NCI-H1092 treated with DMSO at 0.1 percent for 48 hours (cell line): ENCODE measurements at places on chromosomes 3 and 15.
A peak's percentile ranks its signal among the peaks of the same experiment; 100 is the strongest.

- DNase-seq = peak; percentile 83
These were observed 18.2 kb downstream of the SENP8 start for GRCh38 chr15:72136170-72137051.

- DNase-seq = no peak
These were observed 77.5 kb downstream of the RAD18 start for GRCh38 chr3:8885536-8886316.

DNA sequence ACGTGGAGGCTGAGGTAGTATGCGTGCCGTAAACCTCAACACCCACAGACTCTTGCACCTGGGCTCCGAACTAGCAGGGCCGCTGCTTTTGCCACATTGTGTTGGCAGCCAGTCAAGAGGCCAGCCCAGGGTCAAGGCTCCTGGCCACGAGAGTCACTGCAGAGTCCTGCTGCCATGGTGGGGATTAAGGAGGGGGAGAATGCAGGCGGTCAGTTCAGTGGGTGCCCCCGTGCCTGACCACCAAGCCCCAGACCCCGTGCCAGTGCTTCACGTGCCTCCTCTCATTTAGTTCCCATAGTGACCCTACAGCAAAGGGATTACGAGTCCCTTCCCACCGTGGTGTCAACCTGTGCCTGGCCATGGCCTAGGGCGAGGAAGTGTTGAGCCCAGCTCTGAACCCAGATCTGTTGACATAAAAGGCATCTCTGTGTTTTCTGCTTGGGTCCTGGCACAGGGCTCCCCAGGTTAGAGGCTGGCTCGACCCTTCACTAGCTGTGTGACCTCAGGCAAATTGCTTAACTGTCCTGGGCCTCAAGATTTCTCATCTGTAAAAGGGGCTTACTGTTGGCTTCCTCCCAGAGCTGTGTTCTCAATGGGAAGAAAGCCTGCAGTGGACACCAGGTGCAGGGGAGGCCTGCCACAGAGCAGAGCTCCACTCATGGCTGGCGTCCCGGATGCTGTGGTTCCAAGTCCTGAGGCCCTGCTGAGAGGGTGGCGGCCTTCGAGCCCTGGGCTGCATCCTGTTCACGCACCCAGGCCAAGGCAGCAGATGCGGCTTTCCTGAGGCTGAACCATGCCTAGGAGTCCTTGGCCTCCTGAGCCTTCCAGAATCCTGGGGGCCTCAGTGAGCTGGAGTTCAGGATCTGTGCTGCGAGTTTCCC, 32.8 kb downstream of the FBLN2 start:
- no peak for DNase-seq

DNA sequence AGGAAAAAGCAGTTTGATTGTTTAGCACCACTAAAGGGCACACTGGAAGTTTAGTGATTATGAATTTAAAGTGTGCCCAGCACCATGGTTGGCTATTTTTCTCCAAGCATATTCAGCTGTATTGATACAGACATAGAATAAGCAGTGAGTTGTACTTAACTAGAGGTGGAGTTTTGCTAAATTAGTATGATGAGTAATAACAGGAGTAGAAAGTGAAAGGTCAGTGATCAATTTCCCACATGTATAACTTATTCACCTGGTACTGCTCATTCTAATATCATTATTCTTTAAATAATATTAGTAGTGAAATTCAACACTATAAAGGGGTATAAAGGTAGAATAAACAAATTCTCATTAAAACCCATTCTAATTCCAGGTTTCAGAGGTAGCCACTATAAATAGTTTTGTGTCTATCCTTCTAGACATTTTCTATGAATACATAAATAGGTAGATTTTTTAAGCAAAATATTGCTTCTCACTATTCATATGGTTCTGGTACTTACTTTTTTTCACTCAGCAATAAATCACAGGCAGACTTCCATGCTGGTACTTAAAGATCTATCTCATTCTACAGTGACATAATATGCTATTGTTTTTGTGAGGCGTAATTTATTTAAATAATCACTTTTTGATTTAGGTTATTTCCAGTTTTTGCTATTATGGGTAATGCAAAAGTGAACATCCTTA, 732.9 kb downstream of the VGLL3 start:
- no peak for DNase-seq

DNA sequence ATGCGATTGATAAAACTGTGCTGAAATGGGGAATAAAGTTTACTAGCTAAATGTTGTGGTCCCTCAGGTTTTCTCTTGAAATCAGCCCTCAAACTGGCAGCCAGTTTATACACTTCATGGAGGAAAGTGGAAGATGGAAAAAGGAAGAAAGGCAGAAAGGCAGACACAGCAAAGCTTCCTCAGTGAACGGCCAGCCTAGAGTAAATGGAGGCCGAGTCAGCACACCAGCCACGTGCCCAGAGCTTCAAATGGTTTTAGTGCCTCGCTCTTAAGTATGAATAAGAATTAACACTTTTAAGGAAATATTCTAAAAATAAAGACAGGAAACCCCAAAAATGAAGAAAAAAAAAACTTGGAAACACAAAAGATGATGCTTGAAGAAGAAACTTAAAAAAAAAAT, 48.3 kb downstream of the GNB4 start:
- DNase-seq = no peak

DNA sequence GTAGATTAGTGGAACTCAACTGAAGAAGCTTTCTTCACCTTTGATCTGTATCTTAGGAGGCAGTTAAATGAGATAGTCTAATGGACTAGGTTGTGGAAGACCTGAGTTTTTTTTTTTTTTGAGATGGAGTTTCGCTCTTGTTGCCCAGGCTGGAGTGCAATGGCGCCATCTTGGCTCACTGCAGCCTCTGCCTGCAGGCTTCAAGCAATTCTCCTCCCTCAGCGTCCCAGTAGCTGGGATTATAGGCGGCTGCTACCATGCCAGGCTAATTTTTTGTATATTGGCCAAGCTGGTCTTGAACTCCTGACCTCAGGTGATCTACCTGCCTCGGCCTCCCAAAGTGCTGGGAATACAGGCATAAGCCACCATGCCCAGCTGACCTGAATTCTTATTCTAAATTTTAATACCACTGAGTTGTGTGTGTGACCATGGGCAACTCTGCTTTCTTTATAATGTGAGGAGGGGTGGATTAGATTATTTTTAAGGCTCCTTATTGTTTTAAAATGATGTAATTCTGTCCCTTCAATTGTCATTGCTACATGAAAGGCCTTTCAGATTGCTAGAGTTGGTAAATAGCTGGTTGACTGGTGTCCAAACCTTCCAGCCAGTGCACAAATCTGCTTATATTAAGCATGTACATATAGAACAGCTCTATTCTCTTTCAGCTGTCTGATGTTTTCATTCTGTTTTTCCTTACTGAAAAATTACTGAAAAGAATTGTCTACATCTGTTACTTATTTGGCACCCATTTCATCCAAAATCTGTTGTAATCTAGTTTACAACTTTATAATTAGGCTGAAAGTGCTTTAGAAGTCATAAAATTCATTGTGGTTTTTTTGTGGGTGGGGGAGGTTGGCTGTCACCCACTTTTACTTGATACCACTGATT, 2.3 kb downstream of the LNP1 start:
- no peak for DNase-seq

GRCh38 chr15:43867096-43867495, 40.3 kb downstream of the WDR76 start:
- no peak for DNase-seq

DNA sequence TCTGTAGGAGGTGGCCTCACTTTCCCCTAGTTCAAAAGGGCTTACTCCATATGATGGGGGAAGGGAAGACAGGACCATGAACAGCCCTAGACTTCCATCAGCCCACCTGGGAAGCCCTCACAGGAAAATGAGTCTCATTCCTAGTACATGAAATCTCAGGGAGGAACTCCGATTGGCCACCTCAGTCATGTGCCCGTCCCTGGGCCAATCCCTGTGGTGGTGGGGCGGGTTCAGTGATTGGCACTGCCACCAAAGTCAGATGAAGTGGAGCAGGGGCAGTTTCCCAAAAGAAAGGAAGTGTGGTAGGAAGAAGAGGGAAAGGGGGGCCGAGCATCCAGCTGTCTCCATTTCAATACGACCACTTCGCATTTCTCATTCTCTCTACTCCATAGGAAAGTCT, 25.9 kb upstream of the GP9 start:
- no peak for DNase-seq

DNA sequence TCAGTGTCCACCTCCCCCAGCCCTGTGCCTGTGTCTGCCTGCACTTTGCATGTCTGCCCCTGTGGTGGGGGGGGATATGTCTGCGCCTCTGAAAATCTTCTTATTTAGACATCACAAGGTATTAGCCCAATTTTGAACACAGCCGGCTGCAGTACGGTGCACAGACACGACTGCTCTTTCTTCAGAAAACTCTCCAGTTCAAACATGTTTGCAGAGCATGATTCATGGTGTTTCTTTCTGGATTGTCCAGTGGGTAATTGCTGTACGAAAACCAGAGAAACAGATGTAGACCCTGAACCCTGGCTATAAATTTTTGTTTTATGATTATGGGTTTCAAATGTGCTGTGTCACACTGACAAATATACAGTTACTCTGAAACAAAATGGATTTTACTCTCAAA, 3.4 kb upstream of the RARB start:
- no peak for DNase-seq

- no peak for DNase-seq
These were observed 100.3 kb downstream of the FSIP1 start for GRCh38 chr15:39682366-39682765.

DNA sequence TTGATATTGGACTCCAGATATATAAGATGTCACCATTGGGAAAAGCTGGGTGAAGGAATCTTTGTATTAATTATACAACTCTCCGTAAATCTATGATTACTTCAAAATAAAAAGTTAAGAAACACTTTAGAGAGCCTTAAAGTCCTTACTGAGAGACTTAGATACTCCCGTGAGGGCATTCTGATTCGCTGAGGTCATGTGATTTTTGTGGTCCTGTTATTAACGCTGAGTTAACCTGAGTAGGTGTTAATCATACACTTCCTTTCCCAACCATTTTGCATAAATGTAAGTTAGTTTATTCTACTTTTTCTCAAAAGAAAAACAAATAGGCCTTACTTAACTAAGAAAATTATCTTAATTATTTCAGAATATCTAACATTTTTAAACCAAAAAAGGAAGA, 67.1 kb upstream of the LMOD3 start:
- no peak for DNase-seq

- no peak for DNase-seq
These were observed 86.8 kb downstream of the SHQ1 start for GRCh38 chr3:72761410-72761809.

DNA sequence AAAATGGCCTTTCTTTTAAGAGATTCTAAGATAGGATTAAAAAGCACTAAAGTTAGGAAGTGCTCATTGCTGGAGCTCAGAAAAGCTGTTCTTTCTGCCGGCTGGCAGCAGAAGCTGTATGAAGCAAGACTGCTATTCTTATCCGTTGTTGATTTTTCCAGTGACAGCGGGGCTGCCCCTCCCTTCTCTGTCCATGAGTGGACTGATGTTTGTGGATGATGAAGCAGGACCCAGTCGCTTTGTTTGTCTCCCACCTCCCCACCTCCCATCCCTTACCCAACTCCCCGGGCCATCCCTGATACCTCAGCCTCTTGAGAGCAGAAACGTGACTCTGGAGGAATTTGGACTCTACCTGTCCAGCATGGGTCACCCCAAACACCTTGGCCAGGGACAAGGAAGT, 10.3 kb upstream of the MUSTN1 start:
- DNase-seq = no peak
